ENCODE measurements at places on chromosomes 16 and 17. TPM values are rescaled to one million over a fixed set of nuclear protein-coding genes. Genes with fewer than 3 reads are reported as not detected.
A peak's percentile ranks its signal among the peaks of the same experiment; 100 is the strongest.

GRCh38 chr17:41648411-41649195 lies 24.2 kb upstream of the KRT17 start:
- H3K36me3 ChIP-seq = no peaks in the 10 kb centered on the region
- no peaks in the 10 kb centered on the region for H3K27me3 ChIP-seq
- DNase-seq = peak; percentile 86
- H3K27ac ChIP-seq = peak overlapping the region; percentile 64
- H3K4me1 ChIP-seq = peaks cover 5% of the 10 kb centered on the region

- DNase-seq = no peak
- H3K4me1 ChIP-seq = no peaks in the 10 kb centered on the region
- no peaks in the 10 kb centered on the region for H3K27me3 ChIP-seq
- H3K36me3 ChIP-seq = no peaks in the 10 kb centered on the region
- no peak overlapping the region for H3K4me3 ChIP-seq
These were observed 551.8 kb upstream of the KIF2B start for GRCh38 chr17:53270936-53271335.

Gene KCNG4
- not detected for total RNA-seq

Gene KLHL10
- total RNA-seq = 0.30 TPM

DNA sequence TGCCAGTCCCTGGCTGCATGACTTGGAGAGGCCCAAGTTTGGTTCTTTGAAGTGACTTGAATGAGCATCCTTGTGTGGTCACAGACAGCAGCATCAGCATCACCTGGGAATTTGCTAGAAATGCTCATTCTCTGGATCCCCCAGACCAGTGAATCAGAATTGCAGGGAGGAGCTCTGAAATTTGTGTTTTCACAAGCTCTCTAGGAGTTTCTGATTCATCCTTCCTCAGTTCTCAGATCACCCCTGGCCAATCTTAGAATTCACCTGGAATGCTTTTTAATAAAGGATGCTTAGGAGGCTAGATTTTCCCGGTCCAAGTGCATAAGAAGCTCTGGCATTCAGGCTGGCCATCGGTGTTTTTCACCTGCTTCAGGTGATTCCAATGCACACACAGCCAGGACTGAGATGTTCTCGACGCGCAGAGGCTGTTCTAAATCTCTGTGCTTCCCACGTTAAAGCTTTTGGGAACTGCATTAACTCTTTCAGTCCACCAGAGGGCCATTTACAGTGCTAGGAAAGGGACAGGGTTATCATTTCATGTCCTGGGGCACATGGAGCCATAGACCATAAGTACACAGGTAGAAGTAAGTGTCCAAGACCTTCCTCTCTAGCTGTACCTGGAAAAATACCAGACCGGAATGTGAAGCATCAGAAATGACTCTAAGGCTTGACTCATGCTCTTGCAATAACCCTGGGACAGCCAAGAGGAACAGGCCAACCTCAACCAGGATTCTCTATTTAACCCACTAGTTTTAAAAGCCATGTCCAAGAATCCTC lies 85.7 kb upstream of the XYLT1 start:
- no peaks in the 10 kb centered on the region for H3K27me3 ChIP-seq
- H3K27ac ChIP-seq = no peak overlapping the region
- no peak for DNase-seq
- no peaks in the 10 kb centered on the region for H3K4me1 ChIP-seq

Gene KRT9
- not detected for total RNA-seq

- no peak overlapping the region for H3K4me3 ChIP-seq
- no peaks in the 10 kb centered on the region for H3K36me3 ChIP-seq
- no peaks in the 10 kb centered on the region for H3K27me3 ChIP-seq
- H3K4me1 ChIP-seq = no peaks in the 10 kb centered on the region
These were observed 8.9 kb upstream of the TENT4B start for GRCh38 chr16:50144211-50144610.

DNA sequence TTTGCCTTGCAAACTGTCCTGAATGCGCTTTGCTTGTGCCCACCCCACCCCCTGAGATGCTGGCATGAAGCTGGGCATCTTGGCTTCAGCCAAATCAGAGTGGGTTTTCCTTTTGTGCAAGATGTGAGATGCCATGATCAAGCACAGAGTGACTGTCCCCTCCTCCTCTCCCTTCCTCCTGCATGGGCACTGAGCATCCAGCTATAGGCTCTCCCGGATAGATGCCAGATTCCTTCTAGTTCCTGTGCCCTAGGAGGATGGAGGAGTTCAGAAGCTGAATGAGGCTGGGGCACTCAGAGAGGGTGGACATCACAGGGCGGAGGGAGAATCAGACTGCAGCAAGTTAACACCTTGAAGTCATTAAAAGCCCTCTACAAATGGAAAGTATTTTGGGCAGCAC lies 384.1 kb upstream of the CCL2 start:
- no peak overlapping the region for H3K4me3 ChIP-seq
- H3K27ac ChIP-seq = no peak overlapping the region
- peaks cover 20% of the 10 kb centered on the region for H3K27me3 ChIP-seq
- no peaks in the 10 kb centered on the region for H3K36me3 ChIP-seq
- no peaks in the 10 kb centered on the region for H3K4me1 ChIP-seq
